Pons (tissue), 1 donor: ENCODE measurements at places on chromosomes 16 and 17.

DNA sequence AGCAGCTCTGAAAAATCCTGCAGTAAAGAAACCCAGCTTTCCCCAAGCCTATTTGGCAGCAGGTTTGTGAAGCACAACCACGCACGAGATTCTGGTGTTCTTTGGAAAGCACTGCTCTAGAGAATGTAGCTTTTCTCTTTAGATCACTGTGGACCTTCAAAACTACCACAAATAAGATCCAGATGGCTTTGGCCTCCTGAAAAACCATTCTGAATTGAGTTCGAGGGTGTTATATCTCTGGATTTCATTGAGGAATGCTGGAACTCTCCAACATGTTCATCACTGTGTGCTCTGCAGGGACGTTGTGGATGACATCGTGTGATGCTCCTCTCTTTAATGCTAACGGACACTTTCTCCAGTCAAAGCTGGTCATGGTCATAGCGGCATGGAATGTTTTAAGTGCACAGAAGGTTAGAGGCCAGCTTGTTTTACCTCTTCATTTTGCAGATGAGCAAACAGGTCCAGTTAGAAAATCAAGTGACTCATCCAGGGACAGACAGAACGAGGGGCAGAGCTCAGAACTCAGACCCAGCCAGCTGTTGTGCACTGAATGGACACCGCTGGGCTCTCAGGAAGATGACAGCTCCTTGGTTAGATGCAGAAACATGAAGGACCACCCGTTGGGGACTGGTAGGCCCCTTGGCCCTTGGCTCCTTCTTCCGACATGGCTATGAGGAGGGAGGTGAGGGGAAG lies 37.2 kb downstream of the CCDC42 start:
- DNase-seq = no peak

DNA sequence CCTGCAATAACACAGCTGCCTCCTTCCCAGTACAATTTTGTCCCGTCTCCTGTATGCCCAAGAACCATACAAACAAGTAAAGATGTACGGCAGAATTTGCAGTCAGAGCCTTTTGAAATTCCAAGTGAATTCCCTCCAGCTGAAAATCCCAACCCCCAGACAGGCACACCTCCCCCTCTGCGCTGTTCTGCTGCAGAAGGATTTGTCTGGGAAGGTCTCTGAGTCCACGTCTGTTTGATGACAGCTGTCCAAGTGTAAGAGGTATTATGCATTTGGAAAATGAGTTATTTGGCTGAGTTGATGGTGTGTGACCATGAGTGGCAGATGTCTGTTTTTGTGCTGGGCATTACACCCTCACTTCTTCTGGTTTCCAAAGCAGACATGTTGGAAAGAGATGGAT lies 104.9 kb upstream of the HS3ST4 start:
- DNase-seq = no peak

- DNase-seq = no peak
Measured at GRCh38 chr17:34616148-34616547, 36.8 kb downstream of the TMEM132E start.

- no peak for DNase-seq
Measured at GRCh38 chr17:39618246-39618913, 8.4 kb upstream of the PPP1R1B start.

DNA sequence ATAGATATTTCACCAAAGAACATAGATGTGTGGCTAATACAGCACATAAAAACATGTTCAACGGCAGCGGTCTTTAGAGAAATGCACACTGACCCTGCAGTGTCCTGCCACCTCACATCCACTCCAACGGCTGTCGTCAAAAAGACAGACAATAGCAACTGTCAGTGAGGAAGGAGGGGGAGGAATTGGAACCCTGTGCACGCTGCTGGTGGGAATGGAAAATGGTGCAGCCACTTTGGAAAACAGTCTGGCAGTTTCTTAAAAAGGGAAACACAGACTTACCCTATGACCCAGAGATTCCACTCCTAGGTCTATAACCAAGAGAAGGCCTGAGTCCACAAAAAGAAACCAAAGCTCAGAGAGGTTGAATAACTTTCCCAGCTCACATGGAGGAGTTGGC lies 7.7 kb downstream of the CEP295NL start:
- peak; percentile 83 for DNase-seq

DNA sequence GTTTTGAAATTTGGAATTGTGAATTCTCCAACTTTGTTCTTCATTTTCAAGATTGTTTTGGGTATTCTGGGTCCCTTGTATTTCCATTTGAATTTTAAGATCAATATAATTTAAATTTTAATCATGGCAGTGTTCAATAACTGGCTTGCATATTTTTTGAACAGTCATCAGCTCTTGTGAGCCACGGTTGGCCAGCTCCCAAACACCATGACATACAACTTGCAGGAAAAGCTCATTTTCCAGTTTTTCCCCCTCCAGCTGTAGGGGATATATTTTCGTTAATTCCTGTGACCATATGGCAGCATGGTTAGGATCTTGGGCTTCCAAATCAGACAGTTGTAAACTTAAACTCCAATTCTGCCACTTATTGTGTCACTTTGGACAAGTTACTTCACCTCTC lies 690.1 kb downstream of the WWOX start:
- no peak for DNase-seq

GRCh38 chr16:11976850-11977375 lies 379 bp downstream of the SNX29 start:
- DNase-seq = no peak

GRCh38 chr16:28984619-28985135 lies at the start of gene LAT:
Gene LAT (plus strand): TSS chr16:28985052. CDS start chr16:28985418, 366 bp downstream.
- no peak for DNase-seq

- no peak for DNase-seq
Measured at GRCh38 chr17:32870027-32870670, 6.8 kb downstream of the MYO1D start.

DNA sequence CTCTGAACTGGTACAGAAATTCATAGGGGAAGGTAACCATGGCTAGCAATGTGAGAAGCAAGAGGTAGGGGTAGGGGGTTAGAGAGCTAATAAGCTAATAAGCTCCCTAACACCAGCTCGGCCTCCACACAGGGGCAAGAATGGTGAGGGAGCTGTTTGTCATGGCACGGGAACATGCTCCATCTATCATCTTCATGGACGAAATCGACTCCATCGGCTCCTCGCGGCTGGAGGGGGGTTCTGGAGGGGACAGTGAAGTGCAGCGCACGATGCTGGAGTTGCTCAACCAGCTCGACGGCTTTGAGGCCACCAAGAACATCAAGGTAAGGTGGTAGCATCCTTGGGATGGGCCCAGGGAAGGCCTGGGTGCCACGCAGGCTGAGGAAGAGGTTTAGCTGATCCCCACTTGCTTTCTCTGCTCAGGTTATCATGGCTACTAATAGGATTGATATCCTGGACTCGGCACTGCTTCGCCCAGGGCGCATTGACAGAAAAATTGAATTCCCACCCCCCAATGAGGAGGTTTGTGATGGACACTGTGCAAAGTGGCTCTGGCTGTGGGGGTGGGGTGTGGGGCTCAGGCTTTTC lies 3.5 kb upstream of the FTSJ3 start:
- DNase-seq = no peak

GRCh38 chr17:79563237-79564013 lies 47.4 kb downstream of the RBFOX3 start:
- DNase-seq = no peak
